ENCODE measurements at places on chromosomes 5 and 9.
A peak's percentile ranks its signal among the peaks of the same experiment; 100 is the strongest.

GRCh38 chr9:104872656-104873488, 55.1 kb downstream of the ABCA1 start:
- DNase-seq = peak; percentile 68

GRCh38 chr5:173025651-173026050, 30.5 kb upstream of the CREBRF start:
- DNase-seq = no peak

DNA sequence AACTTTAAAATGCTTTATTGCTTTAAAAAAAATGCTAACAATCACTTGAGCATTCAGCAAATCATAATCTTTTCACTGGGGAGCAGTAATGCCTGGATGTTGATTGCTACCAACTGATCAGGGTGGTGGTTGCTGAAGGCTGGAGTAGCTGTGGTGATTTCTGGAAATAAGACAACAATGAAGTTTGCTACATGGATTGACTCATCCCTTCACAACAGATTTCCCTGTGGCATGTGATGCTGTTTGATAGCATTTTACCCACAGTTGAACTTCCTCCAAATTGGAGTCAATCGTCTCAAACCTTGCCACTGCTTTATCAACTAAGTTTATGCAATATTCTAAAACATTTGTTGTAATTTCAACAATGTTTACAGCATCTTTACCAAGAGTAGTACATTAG, 83.3 kb downstream of the MLLT3 start:
- peak; percentile 24 for DNase-seq

GRCh38 chr5:144219869-144220268, 49.2 kb downstream of the KCTD16 start:
- DNase-seq = peak; percentile 83

GRCh38 chr9:72257814-72258213, 107.2 kb downstream of the ZFAND5 start:
- no peak for DNase-seq

DNA sequence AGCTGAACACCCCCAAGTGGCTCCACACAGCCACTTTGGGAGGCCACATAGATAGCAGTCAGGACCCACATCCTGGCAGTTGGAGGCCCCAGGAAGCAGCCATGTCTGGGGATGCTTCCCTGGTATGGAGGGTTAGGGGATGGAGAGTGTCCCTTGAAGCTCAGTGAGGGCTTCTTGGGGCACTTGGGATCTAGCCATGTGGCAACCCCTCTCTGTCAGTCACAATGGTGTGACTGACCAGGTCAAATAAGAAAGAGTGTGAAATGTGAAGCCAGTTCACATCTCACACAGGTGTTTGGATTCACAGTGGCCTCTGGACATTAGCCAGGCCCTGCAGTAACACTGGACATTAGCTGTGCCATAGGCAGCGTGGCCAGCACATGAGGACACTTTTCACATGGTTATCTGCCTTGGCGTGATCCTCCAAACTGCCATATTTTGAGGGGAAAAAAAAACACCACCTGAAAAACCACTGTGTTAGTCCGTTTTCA, 53.9 kb upstream of the IL17B start:
- DNase-seq = no peak

DNA sequence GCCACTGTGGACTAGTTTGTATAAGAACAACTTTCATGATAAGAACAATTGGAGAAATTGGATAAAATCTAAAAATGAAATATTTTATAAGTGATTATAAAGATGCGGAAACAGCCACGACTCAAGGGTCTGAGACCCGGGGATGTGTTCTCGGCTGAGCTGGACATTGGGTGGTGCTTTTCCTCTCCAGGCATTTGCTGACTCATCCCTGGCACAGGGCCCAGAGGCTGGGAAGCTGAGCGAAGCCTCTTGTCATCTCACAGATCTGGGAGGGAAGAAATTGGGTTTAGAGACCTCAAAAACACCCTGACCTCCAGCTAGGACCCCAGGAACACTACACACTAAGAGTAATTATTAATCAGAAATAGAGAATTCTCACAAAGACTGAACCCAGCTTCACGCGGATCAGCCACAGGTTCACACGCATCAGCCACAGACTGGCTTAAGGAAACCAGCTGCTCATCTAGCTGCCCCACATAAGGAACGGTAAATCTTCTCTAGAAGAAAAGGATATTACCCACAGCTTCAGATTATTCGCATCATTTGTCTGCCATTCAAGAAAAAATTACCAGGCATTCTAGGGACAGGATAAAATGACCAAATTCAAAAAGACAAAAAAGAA, 2.8 kb upstream of the OR2V1 start:
- peak; percentile 19 for DNase-seq

- no peak for DNase-seq
Measured at GRCh38 chr5:138873466-138874221, 1.5 kb downstream of the LRRTM2 start.

GRCh38 chr5:176355400-176356178, 6.0 kb downstream of the KIAA1191 start:
- no peak for DNase-seq

DNA sequence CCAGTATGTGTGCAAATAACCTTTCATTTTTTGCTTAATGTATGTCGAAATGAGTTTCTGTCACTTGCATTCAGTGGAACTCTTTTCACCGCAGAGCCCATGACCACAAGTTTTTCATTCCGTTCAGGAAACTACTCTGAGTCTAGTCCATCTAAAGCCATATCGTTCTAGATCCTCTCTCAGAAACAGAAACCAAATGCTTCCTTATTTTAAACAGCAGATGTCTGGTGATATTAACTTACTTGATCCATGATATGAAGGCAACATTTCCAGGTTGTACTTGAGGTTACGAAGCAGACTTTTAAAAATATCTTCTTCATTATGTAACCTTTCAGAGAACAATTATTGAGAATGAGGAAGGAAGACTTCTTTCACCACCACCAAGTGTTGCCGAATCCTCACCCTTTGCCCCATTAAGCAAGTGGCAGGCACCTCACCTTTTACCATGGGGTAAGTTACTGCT, 72.4 kb upstream of the GNAQ start:
- DNase-seq = no peak

GRCh38 chr5:122844136-122844909, 1.1 kb upstream of the SNX24 start:
- DNase-seq = no peak

DNA sequence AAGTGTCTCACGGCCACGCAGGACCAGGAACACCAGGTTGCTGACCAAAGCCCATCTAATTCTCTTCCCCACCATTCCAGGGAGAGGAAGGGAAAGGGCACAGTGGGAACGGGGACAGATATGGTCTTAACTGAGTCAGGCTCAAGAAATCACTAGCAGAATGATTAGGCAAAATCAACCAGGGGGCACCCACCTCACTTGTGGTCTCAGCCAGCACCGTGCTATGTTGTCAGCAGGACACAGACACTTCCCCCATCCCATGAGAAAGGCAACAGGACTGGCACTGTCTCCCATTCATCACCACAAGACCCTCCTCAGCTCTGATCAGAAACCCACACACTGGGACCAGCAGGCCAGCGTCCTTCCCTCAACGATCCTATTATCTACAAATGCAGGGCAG, 2.9 kb downstream of the BICD2 start:
- no peak for DNase-seq

GRCh38 chr5:123511290-123511647, 708 bp upstream of the CSNK1G3 start:
- peak; percentile 60 for DNase-seq

- DNase-seq = no peak
Measured at GRCh38 chr9:8574846-8575245, 775.3 kb upstream of the DMAC1 start.

DNA sequence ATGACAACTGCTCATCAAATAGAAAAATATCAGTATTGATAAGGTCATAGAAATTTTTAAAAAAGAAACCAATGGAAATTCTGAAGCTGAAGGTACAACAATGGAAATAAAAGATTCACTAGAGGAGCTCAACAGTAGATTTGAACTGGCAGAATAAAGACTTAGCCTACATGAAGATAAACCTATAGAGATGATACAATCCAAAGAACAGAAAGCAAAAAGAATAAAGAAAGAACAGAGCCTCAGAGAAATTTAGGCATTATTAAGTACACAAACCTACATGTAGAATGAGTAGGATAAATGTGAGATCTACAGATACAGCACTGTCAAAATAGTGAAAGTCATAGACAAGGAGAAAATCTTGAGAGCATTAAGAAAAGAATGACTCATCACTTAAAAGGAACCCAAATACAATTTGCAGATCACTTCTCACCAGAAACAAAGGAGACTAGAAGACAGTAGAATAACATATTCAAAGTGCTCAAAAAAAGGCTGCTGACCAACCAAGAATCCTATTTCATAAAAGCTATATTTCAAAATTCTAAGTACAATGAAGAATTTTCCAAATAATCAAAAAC, 47.8 kb upstream of the HTR4 start:
- no peak for DNase-seq

DNA sequence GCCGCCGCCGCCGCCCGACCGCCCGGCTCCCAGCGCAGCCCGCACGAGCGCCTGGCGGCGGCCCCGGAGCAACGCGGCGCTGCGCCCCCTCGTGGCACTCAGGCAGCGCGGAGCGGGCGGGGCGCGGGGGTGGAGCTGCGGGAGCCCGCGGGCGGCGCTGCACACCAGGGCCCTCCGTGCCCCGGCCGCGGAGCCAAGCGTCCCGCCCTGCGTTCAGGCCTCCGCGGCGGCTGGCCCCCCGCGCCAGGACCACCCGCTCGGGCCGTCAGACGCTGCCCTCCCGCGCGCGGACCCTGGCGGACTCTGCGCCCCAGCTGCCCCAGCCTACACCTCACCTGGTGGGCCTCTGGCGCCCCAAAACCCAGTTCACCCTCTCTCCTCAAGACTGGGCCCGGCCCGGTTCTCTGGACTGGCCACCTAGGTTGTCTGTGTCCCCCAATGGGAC, at the start of gene RASGEF1C:
RASGEF1C (minus strand) TSS at position 75 of the 445 bp plus-strand sequence. CDS start 71,159 bp downstream, outside the sequence.
- no peak for DNase-seq

- DNase-seq = peak; percentile 82
Measured at GRCh38 chr5:10469253-10470050, 27.8 kb downstream of the ROPN1L start.

GRCh38 chr5:33601881-33602280, 161.1 kb downstream of the TARS1 start:
- peak; percentile 31 for DNase-seq

DNA sequence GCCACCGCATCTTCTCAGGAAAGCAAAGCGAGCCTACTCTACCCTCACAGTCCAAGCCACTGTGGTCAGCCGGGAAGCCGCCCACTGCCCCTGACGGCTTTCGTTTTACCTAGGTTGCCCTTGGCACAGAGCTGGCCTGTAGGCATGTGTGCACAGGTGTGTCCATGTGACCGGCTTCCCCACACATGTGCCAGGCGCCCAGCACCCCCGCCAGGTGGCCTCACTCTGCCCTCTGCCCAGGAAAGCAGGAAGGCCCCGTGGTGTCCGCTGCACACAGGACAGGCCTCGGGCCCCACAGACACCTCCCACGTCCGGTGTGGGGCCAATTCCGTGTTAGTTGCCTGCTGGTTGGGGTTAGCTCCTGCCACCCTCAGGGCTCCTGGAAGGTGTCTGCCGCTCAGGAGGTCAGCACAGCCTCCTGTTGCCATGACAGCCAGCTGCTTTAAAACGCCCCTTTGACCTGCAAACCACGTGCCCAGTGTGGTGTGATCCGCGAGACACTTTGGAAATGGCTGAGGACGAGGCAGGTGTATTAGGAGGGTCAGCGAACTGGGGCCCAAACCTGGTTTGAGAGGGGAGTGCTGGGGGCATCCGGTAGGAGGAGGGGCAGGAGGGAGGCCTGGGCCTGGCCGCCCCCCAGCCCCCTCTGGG, 28.7 kb downstream of the TPPP start:
- DNase-seq = no peak

- DNase-seq = no peak
Measured at GRCh38 chr5:53265043-53265442, 155.5 kb upstream of the MOCS2 start.

- DNase-seq = no peak
Measured at GRCh38 chr5:10497554-10497953, 55.9 kb downstream of the ROPN1L start.

- no peak for DNase-seq
Measured at GRCh38 chr5:115435778-115436712, 108.5 kb downstream of the FEM1C start.

DNA sequence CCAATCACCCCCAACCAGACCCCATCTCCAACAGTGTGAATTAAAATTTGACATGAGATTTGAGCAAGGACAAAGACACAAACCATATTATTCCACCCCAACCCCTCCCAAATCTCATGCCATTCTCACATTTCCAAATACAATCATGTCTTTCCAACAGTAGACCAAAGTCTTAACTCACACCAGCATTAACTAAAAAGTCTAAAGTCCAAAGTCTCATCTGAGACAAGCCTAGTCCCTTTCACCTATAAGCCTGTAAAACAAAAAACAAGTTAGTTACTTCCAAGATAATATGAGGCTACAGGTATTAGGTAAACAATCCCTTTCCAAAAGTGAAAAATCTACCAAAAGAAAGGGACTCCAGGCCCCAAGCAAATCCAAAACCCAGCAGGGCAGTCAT, 140.6 kb upstream of the NR4A3 start:
- no peak for DNase-seq

- DNase-seq = peak; percentile 73
Measured at GRCh38 chr5:10555277-10555684, 8.6 kb upstream of the ANKRD33B start.

DNA sequence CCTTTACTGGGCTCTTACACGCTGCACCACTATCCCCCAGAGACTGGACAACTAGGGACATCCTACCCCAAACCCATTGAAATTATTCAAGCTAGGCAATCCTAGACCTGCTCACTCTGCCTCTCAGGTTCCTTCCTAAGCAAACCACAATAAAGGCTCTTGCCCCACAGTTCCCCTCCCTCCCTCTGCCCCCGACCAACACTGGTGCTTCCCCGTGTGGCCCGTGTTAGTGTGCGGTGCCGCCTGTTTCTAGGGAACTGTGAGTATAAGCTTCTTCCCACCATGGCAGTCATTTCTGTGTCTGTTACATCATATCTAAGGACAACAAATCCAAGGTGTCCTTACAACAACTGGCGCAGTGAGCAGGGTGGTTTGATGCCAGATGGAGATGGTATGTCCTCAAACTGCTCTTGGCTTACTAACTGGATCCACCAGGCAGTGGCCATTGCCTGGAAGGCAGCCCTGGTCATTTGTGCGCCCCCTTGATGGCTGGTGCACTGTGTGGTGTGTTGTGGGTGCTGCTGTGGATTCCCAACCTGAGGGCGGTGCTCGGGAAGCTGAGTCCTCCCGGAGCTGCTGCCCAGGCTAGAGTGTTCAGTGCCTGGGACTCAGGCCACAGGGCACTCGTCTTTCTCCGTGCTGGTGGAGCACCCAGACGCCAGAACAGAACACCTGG, 8.4 kb upstream of the MXD3 start:
- DNase-seq = no peak

All from kidney glomerular epithelial cell (primary cell).